ENCODE measurements at places on chromosomes 2 and 18.

- DNase-seq = no peak
These were observed 37.4 kb downstream of the RTN4 start for GRCh38 chr2:55012672-55013484.

DNA sequence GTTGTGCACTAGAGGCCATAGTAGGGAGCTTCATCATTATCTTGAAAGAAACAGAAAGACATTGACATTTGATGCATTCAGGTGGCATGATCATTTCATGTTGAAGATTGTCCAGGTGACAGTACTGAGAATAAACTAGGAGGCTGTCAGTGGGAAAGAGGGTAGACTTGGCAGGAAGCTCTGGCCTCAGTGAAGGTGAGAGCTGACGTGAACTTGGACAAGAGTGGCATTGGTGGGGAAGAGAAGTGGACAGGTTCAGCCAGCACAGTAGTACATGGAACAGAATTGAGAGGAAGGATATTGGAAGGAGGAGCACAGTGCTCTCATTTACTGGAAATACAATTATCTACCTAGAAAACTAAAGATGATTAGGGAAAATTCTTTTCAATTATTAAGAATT is 245.2 kb downstream of the CYRIA start:
- DNase-seq = no peak

DNA sequence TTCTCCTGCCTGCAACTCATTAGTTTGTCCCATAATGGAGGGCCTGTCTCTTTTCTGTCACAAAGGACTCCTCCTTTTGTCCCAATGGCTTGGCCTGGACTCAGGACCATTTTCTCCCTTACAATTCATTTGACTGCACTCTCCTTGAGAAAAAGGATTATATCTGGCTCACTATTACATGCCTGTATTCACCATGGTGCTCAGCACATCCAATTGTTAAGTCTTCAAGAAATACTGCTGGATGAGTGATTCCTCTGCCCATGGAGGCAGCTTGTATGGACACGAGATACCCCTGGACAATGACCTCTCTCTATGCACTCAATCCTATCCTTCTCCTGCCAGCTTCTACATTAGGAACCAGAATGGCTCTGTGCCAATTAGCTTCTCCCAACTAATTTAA is 47.0 kb downstream of the CHST9 start:
- DNase-seq = no peak

DNA sequence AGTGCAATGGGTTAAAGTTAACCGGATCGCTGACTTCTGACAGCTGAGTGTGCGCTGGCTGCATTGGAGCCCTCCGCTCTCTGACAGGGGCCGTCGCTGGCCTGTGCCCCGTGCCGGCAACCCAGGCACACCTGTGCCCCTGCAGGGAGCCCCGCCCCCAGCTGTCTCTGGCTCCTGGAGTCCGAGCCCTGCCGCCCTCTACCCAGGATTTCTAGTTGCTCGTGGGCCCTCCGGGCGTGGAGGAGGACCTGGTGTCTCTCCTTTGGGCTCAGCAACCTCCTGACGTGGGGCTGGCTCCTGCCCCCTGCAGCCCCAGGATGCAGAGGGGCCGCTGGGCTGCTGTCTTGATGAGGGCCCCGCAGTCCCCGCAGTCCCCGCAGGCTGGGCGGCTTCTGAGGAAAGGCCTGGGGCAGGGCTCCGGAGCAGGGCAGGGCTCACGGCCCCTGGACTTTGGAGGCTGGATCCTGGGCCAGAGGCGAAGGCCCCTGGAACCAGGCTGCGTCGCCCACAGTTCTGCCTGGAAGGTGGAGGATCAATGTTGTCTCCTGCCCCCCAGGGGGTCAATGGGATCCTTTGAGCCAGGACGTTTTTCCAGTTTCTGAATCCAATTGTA is 172.8 kb downstream of the RNF144A start:
- DNase-seq = no peak

GRCh38 chr2:66429693-66430504 is 5.0 kb upstream of the MEIS1 start:
- DNase-seq = no peak

- DNase-seq = no peak
These were observed 34.5 kb upstream of the SIX3 start for GRCh38 chr2:44906972-44907371.

DNA sequence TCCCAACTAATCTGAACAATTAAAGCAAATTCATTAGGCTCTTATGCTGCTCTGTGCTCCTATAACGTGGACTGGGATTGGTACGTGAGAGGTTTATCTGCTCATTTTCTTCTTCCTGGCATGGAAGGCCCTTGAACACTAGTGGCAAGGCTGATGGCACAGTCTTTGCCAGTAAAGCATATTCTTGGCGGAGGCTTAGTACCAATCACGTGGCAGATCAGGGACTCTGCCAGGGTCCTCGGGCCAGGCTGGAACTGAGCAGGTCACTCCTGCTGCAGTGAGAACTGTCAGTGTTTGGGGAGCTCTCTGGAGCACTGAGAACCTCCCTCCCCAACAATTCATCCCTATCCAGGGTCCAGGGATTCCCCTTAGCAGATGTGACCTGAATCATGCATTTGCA is 3.7 kb upstream of the ALPK2 start:
- no peak for DNase-seq

DNA sequence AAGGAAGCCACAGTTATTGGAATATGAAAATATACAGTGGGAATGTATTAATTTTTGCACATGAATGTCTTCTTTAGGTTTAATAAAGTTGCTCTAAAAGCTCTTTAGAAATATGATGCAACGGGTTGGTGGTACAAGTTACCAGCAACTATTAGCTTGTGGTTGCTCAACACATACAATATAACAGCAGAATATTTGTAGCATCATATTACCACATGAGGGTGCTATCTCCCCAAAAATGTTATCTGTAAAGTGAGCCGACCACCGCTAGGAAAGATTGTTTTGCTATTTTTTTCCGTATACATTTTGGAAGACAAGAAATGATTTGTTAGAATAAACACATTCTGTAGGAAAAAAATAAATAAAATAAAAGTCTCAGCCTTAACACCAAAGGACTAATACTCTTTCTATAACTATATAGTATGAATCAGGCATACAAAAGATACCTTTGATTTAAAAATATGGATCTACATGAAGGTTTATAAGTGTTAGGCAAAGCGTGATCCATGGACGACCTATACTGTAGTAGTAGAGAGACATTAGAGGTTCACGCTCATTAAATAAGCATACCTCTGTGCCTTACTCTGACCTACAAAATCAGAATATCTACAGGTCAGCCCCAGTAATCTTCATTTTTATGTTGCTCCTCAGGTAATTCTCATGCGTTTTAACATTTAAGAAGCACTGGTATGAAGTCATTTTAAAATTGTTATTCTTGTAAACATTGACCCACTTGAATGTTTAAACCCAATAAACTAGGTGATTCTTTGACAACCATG is 1110.6 kb upstream of the ACVR2A start:
- DNase-seq = peak; percentile 87

DNA sequence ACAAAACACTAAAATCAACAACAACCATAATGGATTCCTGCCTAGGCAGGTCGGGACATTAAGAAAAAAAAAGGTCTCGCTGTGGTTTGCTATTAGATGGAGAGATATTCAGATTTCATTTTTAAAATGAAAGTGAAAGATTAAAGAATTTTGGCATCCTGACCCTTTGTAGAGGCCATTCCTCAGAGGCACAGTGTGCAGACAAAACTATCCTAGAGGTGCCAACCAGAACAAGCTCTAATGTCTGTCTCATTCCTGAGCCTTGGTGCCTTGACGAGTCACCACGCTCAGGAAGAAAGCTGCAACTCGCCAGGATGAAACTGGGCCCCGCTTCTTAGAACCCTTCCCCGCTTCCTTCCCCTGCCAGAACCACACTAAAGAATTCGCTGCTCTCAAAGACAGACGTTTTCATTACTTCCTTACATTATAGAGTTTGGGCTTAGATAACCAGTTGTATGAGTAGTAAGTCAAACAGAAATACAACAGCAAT is 156.0 kb downstream of the TGIF1 start:
- peak; percentile 66 for DNase-seq

GRCh38 chr2:31696068-31696467 is 115.3 kb upstream of the SRD5A2 start:
- DNase-seq = no peak

DNA sequence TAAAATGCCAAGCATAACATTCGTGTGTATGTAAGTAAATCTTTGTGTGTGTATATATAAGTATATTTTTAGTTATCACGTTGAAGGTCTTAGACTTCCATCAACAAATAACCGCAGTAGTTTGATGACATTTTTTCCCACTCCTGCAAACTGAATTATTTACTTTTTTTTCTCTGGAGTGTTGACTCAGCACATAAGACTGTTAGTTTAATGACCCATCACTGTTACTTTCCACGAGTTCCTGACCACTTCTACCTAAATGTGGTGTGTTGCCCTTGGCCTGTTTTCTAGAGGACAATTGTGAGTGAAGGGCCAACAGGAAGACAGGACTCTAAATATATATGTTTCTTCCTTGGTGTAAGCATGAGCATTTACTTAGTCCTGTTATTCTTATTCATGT is 71.3 kb upstream of the TXNDC2 start:
- no peak for DNase-seq

- DNase-seq = peak; percentile 57
These were observed 18.9 kb downstream of the STON1 start for GRCh38 chr2:48548840-48549239.

GRCh38 chr2:148900350-148900837 is 25.4 kb downstream of the KIF5C start:
- DNase-seq = no peak

- no peak for DNase-seq
These were observed 15.0 kb downstream of the APLF start for GRCh38 chr2:68482296-68482820.

DNA sequence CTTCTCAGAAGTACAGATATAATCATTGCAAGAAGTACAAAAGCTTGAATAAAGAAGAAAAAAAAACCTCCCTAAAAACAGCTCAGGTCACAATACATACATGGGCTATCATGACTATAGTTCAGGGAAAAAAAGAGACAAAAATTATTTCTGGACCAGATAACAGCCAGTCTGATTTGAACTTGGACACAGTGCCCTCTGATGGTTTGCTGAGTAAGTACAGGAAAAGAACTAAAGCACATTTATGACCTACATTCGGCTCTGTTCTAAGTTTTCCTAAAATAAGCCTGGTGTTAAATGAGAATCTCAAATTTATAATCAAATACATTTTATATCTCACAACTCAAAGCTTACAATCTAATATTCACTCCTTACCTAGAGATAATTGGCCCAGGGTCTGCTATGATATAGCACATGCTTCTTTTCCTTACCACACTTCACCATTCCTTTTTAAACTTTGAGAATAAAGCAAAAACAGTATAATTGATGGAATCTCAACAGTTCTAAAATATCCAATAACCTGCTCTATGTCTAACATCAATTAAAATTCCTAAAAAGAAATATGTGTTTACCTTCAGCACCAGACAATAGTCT is 81.1 kb downstream of the RAPH1 start:
- peak; percentile 78 for DNase-seq

- DNase-seq = peak; percentile 46
These were observed 582.8 kb downstream of the ZEB2 start for GRCh38 chr2:143936848-143937722.

GRCh38 chr2:145230546-145230945 is 710.6 kb upstream of the ZEB2 start:
- no peak for DNase-seq

GRCh38 chr18:31354990-31355389 is 21.6 kb upstream of the DSG4 start:
- no peak for DNase-seq

- no peak for DNase-seq
These were observed 165.6 kb downstream of the ARL6IP6 start for GRCh38 chr2:152883951-152884487.

DNA sequence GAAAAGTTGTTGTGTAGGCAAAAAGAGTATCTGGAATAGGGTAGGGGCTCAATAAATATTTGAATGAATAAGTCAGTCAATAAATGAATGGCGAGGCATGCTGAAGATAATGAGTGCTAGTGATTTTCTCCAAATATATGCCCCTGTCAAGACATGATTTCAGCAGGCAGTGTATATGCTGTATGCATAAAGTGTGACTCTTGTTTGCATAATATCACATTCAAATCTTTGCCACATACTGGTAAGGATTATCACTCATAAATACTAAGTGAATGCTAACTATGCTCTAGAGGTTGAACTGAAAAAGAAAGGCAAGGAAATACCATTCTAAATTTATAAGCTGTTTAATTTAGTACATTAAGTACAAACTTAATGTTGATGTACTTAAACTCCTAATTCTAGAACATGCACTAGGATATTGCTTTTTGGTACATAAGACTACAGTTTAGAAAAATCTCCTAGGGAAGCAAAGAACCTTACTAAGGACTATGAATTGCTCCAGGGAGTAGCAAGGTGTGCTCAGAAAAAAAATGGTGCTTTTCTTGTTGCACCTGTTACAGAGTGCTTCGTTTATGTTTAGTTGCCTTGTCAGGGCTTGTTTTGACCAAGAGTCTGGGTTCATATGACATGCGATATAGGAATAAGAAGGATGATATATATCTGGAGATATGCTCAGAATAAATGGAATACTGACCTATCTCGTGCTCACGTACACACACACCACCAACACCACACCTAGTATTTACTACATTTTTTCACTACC is 224.0 kb upstream of the TANK start:
- no peak for DNase-seq

DNA sequence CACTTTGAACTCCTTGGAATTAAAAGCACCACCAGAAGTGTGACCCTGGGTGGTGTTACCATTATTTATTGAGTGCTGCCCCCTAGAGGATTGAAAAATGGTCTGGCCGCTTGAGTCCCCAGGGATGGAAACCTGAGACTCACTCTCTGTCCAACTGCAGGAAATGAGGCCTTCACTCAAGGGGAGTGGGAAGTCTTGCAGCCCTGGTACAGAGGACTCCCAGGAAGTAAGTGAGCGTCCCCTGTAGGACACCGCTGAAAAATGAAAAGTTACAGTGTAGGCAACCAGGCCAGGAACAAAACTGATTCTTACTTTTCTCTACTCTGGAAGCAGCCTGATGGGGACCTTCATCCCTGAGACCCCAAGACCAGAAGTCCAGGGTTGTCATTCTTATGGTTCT is 2.2 kb upstream of the NRP2 start:
- DNase-seq = peak; percentile 96
